ENCODE measurements at places on chromosomes 4 and X.

DNA sequence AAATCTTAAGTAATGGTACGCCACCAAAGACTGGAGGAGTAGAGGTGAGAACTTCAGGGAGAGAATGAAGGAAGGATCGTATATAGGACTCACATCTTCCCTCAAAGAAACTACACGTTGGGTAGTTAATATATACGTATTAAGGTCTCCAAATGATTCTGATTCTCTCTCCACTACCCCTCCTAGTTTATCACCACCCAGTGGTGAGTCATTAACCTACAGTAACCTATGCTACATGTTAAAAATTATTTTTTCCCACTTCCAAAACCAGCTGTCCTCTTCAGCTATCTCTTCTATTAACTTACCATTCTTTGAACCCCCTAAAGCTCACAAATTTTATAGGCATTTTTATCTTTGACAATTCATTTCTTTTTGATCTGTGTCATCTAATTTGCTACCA lies 69.7 kb downstream of the RPS6KA6 start:
- DNase-seq, result no peak

DNA sequence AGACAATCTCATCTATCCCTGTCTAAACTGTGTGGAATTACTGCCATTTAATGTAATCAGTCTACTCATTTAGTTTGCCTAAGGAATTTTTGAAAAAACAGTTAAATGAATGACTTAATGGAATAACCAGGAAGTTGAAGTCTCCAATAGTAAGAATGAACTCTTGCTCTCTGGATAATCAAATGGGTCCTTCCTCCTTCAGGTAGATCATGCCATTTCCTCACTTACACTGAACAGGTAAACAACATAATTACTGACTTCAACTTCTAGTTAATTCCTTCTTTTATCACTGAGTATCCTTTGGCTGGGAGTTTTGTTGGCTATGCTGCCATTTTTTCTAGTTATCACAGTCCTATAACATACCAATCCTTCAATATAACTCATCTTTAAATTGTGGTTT lies 56.0 kb downstream of the ELOVL6 start:
- DNase-seq, result no peak

DNA sequence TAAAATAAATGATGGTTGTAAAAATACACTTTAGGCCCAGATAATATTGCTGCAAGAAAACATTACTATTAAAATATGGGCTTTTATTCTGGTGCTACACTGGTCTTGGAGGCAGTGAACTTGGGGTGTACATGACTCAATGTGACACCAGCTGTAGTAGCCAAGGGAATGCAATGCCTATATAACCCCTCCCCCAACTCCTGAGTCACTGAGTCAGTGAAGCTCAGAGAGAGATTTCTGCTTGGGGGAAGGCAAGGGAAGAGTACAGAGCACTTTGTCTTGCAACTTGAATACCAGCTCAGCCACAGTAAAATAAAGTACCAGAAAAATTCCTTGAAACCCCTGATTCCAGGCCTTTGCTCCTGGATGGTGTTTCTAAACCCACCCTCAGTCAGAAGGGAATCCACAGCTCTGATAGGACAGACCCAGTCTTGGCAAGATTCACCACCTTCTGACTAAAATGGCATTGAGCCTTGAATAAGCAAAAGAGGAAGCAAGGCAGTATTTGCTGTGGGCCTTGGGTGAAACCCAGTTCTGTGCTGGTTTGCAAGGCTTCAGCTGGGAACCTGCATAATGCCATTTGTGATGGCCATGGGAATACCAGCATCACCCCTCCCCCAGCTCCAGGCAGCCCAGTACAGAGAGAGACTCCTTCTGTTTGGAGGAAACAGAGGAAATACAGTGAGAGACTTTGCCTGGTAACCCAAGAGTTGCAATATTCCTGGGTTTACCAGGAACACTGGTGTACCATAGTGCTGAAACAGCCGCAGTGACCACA lies 209.9 kb downstream of the IQCM start:
- no peak for DNase-seq

GRCh38 chr4:17109126-17109525 lies 210.7 kb upstream of the LDB2 start:
- no peak for DNase-seq

GRCh38 chr4:64564126-64564525 lies 154.9 kb upstream of the TECRL start:
- DNase-seq, result no peak

DNA sequence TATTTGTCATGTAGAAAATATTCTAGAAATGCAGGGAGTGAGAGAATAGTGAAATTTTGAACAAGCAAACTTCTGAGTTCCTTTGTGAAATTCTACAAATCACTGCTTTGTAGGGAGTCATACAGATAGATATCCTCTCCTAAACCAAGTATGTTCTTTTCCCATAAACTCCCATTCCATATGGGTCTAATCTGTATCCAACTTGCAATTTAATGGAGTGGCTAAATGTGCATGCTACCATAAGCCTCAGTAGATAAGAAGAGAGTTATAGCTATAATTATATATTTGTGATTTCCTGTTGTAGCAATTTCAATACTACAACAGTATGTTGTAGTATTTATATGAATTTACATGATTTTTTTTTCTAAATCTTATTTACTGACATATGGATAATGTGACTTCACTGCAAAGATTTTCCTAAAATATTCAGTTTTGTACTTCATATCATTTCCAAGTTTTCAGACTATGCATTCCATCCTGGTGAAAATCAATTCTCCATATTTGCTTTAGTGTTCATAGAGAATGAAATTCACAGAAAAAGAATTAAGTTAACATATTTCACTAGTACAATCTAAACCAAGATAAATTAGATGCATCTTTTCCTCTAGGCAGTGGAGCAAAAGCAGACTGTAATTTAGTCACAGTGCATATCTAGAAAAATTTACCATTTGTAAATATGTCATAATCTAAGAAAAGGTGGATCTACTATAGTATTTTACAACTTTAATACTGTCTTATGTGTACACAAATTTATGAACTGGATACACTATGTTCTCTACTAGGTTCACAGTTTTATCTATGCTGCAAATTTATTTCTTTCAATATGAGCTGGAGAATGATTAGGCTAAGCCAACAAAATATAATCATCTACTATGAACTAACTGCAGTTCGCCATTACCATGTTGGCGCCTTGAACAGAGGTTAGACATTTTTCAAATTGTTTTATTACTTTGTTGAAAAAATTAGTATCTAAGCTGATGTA lies 372.9 kb upstream of the NDST3 start:
- no peak for DNase-seq

- DNase-seq, result no peak
These were observed 42.9 kb downstream of the USP26 start for GRCh38 chrX:133053861-133054598.

GRCh38 chr4:55347610-55348228 lies 1.7 kb downstream of the SRD5A3 start:
- DNase-seq, result no peak

GRCh38 chr4:148643851-148644250 lies 201.6 kb upstream of the NR3C2 start:
- no peak for DNase-seq

GRCh38 chrX:63434665-63435064 lies 83.5 kb upstream of the SPIN4 start:
- no peak for DNase-seq

- no peak for DNase-seq
These were observed 156.2 kb downstream of the ENOX2 start for GRCh38 chrX:130746709-130747342.

GRCh38 chr4:183335369-183335940 lies 13.2 kb upstream of the CLDN24 start:
- no peak for DNase-seq

DNA sequence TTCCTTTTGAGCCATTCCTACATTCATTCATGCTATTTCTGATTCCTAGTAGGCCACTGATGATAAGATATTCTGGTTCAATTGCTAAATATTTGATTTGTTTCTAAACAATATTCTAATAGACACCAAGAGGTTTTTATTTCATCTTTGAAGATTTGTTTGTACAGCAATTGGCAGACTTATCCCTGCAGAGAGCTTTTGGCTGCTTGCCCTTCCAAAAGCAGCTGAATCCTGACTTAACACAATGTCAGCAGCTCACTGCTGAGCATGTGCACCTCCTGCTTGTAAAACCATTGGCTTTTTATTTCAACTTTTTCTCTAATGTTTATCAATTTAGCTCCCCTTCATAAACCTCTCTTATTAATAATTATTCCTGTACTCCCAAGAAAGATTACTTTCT lies 45.3 kb downstream of the MMRN1 start:
- DNase-seq, result no peak

GRCh38 chrX:111123606-111124179 lies 27.7 kb downstream of the PAK3 start:
- DNase-seq, result no peak

GRCh38 chr4:15444276-15444675 lies 16.4 kb downstream of the C1QTNF7 start:
- no peak for DNase-seq

DNA sequence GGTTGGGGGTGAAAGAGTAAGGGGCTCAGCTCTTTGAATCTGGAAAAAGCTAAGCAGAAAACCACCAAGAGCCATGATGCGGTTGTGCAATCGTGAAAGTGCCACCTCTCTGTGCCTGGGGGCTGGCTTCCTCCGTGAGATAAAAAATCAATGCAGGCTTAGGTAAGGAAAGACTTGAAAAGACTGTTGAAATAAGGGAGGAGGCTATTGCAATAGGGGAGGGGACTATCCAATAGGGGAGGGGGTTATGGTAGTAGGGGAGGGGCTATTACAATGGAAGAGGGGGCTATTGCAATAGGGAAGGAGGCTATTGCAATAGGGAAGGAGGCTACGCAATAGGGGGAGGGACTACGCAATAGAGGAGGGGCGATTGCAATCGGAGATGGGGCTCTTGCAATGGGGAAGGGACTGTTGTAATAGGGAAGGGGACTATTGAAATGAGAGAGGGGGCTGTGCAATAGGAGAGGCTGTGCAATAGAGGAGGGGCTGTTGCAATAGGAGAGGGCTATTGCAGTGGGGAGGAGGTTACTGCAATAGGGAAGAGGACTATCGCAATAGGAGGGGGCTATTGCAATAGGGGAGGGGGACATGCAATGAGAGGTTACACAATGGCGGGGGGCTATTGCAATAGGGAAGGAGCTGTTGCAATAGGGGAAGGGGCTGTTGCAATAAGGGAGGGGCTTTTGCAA lies 162.3 kb upstream of the PSAPL1 start:
- no peak for DNase-seq

GRCh38 chr4:80138551-80139538 lies 58.5 kb upstream of the PRDM8 start:
- DNase-seq, result no peak

GRCh38 chr4:72084587-72085011 lies 52.8 kb downstream of the NPFFR2 start:
- no peak for DNase-seq

- DNase-seq, result no peak
These were observed 20.4 kb upstream of the FHL1 start for GRCh38 chrX:136126872-136127406.

DNA sequence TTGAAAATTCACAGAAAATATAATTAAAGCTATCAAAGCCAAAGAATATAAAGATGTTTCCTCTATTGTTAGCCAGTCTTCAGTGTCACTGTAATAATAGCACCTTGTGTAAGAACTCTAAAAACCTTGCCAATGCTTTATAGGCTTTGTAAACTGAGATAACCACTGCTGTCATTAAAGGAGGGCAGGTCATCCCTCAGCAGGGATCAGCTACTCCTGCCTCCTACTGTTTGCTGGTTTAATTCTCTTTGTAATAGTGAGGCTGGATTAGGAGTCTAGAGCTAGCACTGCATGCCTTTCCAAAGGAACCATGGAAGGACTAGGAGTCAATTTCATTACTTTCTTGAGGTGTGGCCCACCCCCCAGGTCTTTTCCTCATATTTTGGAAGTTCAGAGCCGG lies 46.2 kb downstream of the FHIP1A start:
- no peak for DNase-seq

- no peak for DNase-seq
These were observed 260.0 kb downstream of the GLUD2 start for GRCh38 chrX:121307449-121307848.

DNA sequence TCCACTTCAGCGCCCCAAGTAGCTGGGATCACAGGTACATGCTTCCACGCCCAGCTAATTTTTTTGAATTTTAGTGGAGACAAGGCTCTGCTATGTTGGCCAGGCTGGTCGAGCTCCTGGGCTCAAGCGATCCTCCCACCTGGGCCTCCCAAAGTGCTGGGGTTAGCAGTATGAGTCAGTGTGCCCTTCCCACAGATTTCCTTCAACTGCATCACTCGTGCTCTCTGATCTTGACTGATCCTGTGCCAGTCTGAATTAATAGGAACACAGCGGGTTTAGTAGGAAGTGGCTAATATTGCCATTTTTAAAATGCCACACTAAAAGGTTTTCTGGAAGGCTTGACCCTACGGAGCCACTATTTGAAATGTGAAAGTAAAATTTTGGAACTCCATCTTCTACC lies 4.3 kb upstream of the SHROOM2 start:
- DNase-seq, result no peak

DNA sequence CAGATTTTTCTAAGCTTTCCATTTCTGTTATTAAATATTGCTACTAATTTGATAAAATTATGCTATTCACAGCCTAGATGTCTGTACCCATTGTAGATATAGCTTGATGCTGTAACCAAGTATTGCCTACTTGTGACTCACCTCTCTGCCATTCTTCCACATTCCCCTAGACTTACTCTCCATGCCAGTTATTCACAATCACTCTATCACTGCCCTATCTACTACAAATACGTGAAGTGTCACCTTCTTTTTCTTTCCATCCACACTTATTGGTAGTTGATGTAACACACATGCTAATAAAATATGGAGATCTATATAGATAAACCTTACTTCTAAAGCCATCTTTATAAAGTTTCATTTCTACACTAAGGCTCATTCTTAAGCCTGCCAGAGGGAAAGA lies 179.4 kb upstream of the PACRGL start:
- DNase-seq, result no peak

DNA sequence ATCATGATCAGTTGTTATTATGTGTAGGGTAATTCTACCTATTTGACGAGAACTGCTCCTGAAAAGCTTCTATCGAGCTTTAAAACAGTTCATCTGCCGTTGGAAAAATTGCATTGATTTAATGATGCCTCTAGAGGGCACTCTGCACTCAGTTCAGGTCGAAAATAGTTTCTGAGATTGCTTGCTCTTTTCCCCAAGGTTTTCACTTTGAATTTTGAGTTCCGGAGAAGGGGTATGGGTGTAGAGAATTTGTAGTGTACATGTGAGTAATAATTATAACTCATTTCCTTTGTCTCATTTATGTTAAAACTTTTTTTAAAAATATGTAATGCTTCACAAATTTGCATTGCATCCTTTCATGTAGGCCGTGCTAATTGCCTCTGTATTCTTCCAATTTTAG lies 28.4 kb upstream of the TNIP3 start:
- no peak for DNase-seq
